Erythroblast (primary cell): ENCODE measurements at places on chromosomes 7 and 10.

DNA sequence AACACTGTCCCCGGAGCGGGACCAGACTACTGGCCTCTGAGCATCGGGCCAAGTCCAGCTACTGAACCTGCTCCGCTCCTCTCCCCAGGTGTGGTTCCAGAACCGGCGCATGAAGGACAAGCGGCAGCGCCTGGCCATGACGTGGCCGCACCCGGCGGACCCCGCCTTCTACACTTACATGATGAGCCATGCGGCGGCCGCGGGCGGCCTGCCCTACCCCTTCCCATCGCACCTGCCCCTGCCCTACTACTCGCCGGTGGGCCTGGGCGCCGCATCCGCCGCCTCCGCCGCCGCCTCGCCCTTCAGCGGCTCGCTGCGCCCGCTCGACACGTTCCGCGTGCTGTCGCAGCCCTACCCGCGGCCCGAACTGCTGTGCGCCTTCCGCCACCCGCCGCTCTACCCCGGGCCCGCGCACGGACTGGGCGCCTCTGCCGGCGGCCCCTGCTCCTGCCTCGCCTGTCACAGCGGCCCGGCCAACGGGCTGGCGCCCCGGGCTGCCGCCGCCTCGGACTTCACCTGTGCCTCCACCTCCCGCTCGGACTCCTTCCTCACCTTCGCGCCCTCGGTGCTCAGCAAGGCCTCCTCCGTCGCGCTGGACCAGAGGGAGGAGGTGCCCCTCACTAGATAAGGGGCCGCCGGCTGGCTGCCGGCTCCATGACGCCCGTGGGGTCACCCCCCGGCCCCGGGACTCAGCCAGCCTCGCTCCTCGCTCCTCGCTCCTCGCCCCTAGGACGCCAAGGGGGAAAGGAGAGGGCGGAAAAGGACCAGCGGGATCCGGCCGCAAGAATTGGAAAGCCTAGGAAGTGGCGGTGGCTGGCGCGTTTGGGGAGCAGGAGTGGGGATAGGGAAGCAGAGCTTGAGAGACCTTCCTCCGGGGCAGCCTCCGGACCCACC lies 3.4 kb downstream of the EVX1 start:
- DNase-seq, result no peak

- DNase-seq, result no peak
These were observed at the start of gene ZP3 for GRCh38 chr7:76424413-76425111. Gene ZP3 (plus strand): TSS chr7:76424950. CDS start chr7:76424965, 15 bp downstream.

- DNase-seq, result peak; percentile 74
These were observed 221.7 kb downstream of the PHTF2 start for GRCh38 chr7:78020136-78020873.

- DNase-seq, result no peak
These were observed 1.0 kb upstream of the LYZL2 start for GRCh38 chr10:30630571-30630970.

- DNase-seq, result no peak
These were observed 6.0 kb upstream of the ELFN1 start for GRCh38 chr7:1663857-1664651.

GRCh38 chr10:88879534-88880281 lies at the start of gene STAMBPL1:
Gene STAMBPL1 (plus strand): TSS chr10:88880245. CDS start chr10:88901709, 21,464 bp downstream.
- no peak for DNase-seq

- DNase-seq, result no peak
These were observed 896 bp upstream of the GNG11 start for GRCh38 chr7:93920496-93921182.

DNA sequence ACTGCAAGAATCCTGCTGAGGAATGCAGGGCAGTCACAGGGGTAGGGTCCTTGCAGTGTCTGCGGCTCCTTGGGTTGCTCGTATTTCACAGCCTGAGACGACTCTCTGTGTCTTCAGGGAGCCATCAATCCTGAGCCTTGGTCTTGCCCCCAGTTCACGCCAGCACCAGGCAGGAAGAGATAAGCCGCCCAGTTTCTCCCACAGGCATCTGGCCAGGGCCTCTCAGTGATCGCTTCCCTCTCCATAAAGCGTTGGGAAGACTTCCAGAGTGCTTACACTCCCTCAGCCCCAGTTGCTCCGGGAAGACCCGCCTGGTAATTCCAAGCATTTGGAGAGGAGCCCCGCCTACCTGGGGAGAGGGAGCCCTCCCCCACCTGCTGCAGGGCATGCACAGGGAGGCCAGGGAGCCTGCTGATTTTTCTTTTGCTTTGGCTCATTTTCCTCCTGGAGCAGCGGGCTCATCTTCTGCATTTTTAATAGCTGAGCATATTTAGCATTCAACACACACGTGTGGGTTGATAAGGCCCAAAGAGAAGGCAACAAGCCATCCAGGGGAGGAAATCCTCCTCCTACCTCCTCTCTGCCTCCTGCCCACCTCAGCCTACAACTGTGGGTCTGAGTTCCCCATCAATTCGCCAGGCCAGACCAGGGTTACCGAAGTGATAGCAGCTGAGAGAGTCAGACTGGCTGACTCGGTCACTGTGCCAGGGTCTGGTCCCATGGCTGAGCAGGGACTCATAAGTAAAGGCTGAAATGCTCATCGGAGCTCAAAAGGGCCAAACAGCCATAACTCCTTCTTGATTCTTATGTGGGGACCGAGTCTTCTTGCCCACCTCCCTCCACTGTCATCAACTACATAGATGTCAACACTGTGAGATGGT lies 74.4 kb upstream of the EFCAB10 start:
- no peak for DNase-seq

GRCh38 chr7:143416565-143417149 lies 8.0 kb upstream of the EPHA1 start:
- DNase-seq, result peak; percentile 64

- DNase-seq, result peak; percentile 53
These were observed at the start of gene SH2B2 for GRCh38 chr7:102286237-102287110. Gene SH2B2 (plus strand): TSS chr7:102286868. CDS start chr7:102300551, 13,683 bp downstream.

DNA sequence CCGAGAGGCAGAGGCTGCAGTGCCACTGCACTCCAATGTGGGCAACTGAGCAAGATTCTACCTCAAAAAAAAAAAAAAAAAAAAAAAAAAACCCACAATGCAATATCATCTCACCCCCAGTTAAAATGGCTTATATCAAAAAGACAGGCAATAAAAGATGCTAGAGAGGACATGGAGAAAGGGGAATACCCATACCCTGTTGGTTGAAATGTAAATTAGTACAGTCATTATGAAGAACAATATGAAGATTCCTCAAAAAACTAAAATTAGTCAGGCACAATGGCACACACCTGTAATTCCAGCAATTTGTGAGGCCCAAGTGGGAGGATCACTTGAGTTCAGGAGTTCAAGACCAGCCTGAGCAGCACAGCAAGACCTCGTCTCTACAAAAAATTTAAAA lies 25.7 kb downstream of the ABI1 start:
- DNase-seq, result no peak

DNA sequence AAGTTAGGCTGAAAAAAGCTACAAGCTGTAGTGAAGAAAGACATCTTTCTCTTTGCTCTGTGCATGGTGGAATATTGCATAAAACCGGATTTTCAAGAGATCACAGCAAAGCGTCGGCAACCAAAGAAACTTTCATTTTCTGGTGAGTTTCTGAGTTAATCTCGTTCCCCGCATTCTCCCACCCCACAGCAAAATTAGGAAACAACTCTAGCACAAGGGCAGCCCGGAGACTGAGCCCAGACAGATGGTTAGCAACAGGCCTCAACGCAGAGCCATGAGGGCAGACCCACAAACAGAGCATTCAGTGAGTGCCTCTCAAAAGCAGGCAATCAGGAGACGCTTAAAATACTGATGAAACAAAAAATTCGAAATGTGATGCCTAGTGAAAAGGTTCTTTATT lies 396.1 kb upstream of the KLF6 start:
- no peak for DNase-seq

DNA sequence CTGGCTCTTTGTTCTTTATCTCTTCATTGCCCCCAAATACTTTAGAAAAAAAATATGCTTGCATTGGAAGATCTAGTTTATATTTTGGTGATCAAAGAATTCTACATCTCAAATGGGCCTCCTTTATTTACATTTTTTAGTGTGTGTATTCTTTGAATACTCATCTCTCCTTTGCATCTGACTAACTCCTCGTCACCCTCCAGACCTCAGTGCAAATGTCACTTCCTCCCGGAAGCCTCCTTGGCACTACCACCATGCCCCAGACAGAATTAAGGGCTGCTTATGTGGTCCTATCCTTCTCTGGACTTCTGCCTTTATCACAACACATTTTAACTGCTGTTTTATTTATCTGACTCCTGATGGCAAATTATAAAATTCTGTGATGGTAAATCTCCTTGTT lies 52.0 kb upstream of the PPP1R3C start:
- no peak for DNase-seq

DNA sequence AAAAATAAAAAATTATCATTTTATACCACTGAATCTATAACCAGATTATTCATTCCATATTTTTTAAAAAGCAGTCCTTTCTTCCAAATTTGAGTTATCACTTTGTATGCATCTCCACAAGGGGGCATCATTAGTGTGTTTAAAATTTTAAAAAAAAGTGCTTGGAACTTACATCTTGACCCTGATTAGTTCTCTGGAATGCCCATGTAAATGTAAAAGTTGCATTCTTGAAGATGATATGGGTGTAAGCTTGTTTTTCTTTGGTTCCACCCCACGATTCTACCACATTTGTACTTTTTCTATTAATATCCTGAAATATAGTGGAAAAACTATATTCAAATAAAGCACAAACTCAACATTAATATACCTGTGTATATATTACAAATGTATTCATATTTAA lies 144.9 kb downstream of the ELAPOR2 start:
- DNase-seq, result peak; percentile 31

GRCh38 chr7:47833211-47833610 lies 115.1 kb downstream of the PKD1L1 start:
- DNase-seq, result no peak

- no peak for DNase-seq
These were observed 85.6 kb upstream of the FGFR2 start for GRCh38 chr10:121683816-121684215.
